ENCODE measurements at places on chromosomes 2 and 18.

DNA sequence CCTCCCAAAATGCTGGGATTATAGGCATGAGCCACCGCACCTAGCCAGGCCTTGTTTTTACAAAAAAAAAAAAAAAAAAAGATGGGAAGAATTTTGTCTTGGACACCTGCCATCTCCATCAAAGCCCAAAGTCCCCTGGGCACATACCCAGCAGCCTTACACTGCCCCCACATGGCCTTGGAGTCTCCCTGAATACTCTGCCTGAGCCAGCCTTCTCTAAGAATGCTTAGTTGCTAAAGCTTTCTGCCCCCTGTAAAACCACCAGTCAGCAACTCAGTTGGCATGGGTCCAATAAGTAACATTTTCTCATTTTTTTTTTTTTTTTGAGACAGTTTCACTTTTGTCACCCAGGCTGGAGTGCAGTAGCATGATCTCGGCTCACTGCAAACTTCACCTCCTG lies 40.6 kb downstream of the SPC25 start:
- DNase-seq: no peak

DNA sequence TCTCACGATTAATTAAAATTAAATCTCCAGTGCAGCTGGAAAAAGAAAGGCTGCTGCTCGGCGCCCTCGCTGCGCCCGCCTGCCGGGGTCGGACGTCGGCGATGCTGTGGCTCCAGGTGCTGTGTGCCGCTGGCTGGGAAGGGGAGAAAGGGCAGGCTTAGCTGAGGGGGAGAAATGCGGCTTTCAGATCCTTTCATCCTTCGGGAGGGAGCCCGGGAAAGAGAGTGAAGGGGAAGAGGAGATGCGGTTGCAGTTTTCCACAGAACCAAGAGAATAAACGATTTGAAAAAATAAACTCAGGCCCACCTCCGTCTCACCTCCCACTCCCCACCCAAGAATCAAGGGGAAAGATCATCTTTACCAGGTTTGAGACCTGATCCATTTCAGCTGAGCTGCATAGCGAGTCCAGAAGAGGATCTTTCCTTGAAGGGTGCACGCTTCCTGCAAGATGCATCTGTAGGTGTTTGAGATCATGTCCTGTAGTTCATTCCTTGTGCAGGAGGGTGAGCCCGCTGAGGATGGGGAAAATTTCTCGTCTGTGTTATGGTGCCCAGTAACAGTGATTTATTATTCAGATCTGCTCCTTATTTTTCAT lies 495 bp downstream of the TMEM169 start:
- DNase-seq: no peak

DNA sequence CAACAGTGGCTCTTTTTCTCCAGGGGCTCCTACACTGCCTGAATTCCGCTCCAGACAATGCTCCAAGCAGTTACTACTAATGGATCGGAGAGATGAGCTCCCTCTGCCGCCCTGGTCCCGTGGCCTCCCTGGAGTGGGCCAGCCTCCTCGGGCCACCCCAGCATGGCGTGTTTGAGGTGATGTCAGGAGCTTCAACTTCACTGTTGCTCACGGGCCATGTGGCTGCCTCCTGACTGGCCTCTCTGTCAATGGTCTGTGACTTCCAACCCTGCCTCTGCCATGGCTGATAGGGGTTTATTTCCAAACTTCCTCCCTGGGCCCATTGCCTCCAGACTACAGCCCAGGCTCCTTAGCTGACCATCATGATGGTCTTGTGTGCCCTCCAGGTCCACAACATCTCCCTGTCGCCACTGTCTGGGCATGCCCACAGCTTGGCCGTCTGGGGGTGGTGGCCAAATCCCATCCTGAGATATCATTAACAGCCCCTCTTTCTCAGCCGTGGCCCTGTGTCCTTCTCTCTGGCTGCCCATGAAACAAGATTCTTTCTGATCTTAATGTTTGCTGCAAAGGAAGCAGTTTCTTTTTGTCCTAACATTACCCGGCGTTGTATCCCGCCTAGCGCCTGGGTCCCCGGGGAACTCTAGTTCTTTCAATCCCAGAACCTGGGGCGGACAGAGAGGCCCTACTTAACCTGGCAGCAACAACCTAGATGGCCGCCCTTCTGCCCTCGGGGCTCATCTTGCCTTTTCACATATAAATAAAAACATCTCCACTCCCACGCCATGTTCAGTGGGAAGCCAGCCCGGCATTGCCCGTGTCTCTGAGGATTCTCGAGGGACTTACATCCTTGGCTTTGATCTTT lies 38.1 kb downstream of the ATOH8 start:
- DNase-seq: no peak

DNA sequence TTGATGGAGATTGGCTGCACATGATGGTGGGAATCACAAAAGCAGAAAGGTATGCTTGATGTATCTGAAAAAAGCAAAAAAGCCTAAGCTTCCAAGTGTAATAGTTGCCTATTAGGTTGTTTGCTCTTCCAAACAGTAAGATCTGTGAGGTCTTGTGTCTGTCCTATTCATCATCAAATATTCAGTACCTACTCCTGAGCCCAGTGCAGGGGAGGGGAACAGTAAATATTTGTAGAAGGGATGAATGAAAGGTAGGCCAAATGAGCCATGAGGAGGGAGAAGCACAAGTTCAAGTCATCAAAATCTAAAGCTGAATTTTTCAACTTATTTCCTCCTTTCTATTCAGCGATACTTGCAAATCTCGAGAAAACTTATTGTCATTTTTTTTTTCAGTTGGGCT lies 153.2 kb upstream of the ETAA1 start:
- DNase-seq: no peak

DNA sequence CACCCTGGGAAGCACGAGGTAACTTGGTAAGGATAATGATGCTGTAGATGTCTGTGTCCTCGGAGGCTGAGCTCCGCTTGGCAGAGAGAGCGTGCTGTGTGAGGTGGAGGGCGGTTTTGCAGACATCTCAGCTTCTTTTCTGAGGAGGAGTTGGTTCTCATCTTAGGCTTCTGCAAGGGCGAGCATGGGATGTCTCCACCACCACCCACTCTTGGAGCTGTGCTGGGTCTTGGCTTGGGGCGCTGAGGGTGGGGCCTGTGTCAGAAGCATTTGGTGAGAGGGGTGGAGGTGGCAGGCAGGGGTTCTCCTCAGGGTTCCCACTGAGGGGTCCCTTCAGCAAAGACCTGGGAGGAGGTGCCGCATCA lies 9.2 kb downstream of the OXER1 start:
- no peak for DNase-seq

DNA sequence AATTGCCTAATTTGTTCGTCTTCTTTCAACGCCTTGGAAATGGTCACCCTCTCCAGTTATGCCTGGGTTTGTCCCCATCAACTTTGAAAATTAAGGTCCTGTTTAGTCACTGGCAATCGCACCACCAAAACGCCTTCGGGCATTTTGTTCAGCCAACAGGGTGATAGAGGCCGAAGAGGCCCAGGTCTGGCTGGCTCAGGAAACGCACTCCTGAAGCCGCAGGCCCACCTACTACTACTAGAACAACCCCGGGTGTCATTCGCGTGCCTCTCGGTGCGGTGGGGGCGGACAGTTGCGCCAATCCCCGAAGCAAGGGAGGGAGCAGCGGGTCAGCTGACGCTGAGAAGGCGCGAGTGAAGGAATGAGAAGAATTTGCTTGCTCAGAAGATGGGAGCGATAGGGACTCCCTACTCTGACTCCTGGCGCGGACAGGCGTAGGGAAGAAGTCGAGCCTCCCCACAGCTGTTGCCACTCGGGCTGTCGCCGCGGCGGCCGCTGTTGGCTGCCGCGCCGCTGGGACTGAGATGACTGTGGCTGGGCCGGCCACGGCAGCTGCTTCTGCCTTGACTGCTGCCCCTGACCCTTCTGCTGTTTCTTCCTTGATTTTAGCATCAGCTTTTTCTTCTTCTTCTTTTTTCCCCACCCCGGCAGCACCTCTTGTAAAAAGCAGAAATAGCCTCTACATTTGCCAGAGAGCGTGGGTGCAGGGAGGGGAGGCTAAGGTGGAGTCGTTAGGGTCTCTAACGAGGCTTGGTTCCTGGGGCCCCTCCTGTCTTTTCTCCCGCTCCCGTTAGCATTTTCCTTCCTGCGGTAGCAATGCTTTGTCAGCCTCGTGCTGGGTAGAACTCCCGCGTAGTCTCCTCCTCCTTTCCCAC lies 387.6 kb downstream of the FIGN start:
- no peak for DNase-seq

- no peak for DNase-seq
Observed at GRCh38 chr2:21396252-21396651, 272.5 kb downstream of the TDRD15 start.

GRCh38 chr2:148162871-148163270 lies 142.0 kb downstream of the MBD5 start:
- no peak for DNase-seq

DNA sequence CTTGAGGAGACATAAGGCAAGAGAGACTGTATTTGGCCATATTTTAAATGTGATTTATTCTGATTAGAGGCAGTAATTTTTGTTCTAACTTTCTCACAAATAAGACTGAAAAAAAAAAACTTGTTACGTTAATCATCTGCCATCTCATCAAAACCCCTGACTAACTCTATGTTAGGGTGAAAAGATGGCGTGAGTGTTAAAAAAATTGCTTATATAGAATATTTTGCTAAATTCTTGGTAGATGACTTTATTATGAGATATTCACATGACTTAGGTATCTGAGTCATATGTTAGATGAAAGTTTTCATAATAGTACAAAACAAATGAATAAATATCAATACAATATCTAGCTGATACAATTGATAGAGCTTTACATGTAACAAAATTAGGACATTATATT lies 1508.7 kb upstream of the TMEFF2 start:
- no peak for DNase-seq

GRCh38 chr2:38653715-38654527 lies 12.0 kb upstream of the GALM start:
- peak; percentile 83 for DNase-seq

DNA sequence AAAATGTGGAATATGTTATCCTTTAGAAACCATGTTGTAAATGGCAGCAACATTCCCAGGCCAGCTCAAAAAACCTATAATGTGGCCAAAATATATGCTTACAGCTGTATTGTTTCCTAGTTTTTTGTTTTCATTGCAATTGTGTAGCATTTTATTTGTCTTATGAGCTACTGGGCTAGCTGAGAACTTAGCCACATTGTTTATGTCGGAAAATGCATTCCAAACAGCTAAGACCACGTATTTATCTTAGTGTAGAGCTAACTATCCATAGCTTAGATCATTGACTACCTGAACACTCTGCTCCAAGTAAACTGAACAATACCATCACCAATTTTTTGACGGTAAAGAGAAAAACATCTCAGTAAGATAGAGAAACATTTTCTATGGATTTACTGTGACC lies 38.4 kb downstream of the METAP1D start:
- DNase-seq: no peak

- no peak for DNase-seq
Observed at GRCh38 chr2:227488045-227488444, 16.1 kb downstream of the AGFG1 start.

- no peak for DNase-seq
Observed at GRCh38 chr2:4942441-4942840, 749.7 kb upstream of the SOX11 start.

- DNase-seq: no peak
Observed at GRCh38 chr18:45255197-45255890, 359.9 kb upstream of the SLC14A2 start.

DNA sequence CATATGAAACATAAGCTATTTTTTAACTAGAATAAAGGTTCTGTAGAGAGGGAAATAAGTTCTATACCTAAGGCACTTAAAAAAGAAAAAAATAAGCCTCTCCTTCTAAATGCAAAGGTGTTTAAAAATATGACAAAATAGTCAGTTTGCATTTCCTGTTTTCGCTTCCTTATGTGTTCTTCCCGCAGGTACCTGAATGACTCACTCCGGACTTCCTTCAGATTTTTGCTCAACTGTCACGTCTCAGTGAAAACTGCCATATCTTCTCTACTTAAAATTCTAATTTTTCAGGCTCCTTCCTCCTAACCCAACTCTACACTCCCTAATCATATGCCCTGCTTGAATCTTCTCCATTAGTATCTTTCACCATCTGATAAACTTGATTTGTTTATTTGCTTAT lies 1333.1 kb downstream of the LRP1B start:
- DNase-seq: no peak

- DNase-seq: no peak
Observed at GRCh38 chr2:167381349-167381748, 493.1 kb downstream of the XIRP2 start.

DNA sequence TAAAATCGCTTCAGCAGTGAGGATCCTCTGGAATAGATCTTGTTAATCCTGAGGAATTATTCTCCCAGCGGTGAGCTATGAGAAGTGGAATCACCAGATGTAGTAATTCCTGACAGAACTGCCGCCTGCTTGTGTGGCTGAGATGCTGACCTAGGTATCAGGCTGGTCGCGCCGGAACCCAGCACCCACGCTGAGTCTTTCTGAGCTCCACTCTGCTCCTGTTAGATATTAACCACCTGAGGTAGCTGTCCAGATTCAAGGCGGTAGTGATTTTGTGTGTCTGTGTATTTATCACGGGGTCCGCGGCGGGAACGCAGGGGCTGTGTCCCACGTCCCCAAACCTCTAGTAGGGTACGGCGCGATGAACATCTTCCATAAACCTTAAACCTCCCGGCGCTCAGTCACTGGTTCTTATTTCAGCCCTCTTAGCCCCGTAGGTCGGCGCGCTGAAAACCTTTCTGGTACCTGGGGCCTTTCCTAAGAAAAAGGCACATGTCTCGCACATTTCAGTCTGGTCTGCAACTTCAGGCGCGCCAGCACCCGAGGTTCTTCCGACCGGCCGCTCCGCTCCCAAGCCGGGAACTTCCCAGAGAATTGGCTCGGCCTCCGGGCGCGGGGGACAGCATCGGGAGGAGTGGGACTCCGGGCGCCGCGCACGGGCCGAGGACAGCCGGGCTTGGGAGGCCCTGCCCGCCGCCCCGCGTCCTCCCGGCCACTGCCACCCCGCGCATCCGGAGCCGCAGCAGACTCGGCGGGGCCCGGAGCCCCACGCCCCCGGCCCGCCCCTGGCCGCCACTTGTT lies 542 bp upstream of the CNNM3 start:
- DNase-seq: peak; percentile 14

GRCh38 chr2:120861576-120862191 lies 126.0 kb downstream of the GLI2 start:
- no peak for DNase-seq

DNA sequence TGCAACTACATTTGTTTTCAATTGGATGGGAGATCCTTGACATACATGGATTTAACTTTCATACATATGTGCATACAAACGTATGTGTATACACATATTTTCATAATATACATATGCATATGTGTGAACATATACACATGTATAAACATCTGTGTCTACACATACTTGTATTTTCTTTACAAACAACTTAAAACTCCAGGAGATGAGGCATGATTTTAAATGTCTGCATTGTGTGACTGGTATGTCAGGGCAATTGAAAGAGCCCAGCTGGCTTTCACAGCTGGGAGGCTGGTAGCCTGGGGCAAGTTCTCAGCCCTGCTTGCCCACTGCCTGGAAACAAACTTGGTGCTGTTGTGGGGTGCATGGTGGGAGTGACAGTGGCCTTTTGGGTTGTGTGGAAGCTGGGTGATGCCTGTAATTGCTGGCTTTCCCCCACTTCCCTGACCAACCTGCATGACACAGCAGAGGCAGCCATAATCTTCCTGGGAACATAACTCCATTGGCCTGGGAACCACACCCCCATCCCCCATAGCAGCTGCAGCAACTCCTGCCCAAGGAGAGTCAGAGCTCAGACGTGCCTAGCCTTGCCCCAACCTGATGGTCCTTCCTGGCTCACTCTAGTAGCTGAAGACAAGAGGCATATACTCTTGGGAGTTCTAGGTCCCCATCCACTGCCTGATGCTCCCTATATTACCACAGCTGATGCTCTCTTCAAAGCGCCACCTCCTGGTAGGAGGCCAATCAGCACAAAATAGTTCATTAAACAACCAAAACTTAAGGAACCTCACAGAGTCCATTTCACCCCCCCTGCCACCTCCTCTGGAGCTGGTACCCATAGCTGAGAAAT lies 158.3 kb downstream of the CERS6 start:
- DNase-seq: no peak

All from stimulated activated CD4-positive, alpha-beta T cell treated with anti-CD3 and anti-CD28 coated beads, Interleukin-1b, Interleukin-23, amount 100 ng/mL, for 48 hours (primary cell).